ENCODE measurements at places on chromosomes 1 and 21.

DNA sequence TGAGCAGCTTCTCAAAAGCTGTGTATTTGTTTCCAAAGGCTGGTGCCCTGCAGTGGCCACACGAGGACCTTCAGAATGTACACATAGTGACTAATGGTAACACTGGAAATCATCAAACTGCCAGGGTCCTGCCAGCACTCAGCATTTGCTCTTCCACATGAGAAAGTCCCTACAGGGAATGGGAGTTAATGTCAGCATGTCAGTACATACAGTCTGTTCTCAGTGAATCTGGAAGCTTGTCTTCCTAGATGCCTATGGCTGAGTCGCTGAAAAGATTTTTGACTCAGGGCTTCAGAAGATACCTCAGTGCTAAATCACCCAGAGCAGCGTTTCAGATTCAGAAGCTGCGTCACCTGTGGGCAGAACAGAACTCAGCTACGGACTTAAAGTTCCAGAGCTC is 108.2 kb downstream of the CDC7 start:
- no peak for DNase-seq

DNA sequence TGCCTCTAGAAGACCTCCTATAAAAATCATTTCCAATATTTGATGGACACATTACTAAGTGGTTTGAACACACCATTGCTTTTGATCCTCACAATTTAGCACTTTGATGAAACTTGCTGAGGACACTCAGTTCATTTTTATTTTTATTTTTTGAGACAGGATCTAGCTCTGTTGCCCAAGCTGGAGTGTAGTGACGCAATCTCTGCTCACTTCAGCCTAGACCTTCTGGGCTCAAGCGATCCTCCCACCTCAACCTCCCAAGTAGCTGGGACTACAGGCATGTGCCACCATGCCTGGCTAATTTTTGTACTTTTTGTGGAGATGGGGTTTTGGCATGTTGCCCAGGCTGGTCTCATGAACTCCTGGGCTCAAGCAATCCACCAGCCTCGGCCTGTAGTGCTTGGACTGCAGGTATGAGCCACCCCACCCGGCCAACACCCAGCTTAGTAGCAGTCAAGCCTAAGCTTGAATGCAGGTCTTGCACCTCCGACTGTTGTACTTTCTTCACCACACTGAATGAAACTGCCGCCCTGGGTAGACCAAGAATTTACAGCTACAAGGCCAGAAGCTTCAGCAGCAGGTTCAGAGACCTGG is 24.8 kb upstream of the ATP2B4 start:
- no peak for DNase-seq

- no peak for DNase-seq
Measured at GRCh38 chr1:38917772-38918171, 23.9 kb downstream of the RHBDL2 start.

DNA sequence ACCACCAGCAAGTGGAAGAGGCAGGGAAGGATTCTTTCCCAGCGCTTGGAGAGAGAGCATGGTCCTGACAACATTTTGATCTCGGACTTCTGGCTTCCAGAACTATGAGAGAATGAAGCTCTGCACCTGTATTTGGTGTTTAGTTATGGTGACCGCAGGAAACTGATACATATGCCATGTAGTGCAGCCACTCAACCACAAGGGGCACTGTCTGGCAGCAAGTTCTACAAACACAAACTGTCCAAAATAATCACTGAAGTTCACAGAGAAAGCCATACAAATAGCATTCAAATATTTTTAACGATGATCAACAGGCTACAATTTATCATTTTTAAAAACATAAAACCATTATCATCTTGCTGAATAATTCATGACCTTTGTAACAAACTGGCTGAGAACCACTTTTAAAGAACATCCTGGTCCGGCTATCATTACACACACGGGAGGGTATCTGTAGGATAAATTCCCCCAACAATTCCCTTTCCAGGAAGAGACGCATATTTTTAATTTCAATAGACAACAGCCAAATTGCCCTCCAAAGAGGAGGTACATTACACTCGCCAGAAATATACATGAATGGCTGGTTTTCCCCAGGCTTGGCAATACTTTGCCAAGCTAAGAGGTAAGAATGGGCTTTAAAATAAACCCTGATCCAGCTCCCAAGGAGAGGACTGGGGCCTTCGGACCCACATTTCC is 9.2 kb upstream of the CBR3 start:
- DNase-seq: no peak

Measured in vagina (tissue), 2 donors.